IMR-90 (cell line): ENCODE measurements at places on chromosomes 1 and 21.

GRCh38 chr1:93021539-93022134 is 57.4 kb upstream of the MTF2 start:
- DNase-seq, result peak; percentile 61

GRCh38 chr1:175355414-175355813 is 162.8 kb upstream of the KIAA0040 start:
- DNase-seq, result no peak

- DNase-seq, result peak; percentile 68
Measured at GRCh38 chr1:28115267-28115666, 26.9 kb upstream of the EYA3 start.

- no peak for DNase-seq
Measured at GRCh38 chr1:211932231-211932932, 101.8 kb upstream of the LPGAT1 start.
